ENCODE measurements at places on chromosomes 5 and 9.

GRCh38 chr9:106648799-106649198 is 214.2 kb upstream of the ZNF462 start:
- no peak for DNase-seq

- DNase-seq, result no peak
Observed at GRCh38 chr9:26033336-26033735, 355.1 kb upstream of the TUSC1 start.

DNA sequence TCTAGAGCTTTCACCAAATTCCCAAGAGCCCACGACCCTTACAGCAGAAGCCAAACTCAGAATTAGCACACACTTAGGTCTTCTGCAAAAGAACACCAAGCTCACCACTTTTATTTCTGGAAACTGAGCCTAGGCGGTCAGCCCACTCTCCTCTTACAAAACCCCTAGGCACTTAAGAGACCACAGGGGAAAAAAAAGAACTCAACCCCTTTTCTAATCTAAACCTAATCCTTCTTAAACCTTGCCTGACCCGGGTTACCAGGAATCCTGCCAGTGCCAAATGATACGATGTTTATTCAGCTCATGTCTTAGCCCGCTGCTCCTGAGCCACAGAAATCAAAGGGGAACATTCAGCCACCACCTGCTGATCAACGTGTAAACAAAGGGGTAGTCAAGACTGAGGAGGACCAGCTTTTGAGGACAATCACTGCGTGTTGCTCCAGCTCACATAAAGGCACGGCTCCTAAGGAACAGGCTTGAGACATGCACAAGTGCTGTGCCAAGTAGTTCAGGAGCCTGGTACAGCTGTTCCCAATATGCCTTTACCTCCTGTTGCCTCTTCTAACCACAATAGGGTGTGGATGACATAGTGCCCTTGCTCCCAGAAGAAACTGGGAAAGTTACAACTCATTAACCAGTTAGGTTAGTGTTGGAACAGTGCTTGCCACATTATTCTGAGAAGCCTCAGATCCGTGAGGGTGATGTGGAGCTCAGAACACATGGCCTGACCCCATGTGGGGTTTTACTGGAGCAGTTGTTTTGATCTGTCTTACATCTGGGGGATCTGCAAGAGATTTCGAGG is 49.3 kb downstream of the ZFAND5 start:
- no peak for DNase-seq

- no peak for DNase-seq
Observed at GRCh38 chr9:15138357-15138686, 168.7 kb downstream of the TTC39B start.

- DNase-seq, result no peak
Observed at GRCh38 chr9:6024035-6024554, 8.7 kb upstream of the RANBP6 start.

DNA sequence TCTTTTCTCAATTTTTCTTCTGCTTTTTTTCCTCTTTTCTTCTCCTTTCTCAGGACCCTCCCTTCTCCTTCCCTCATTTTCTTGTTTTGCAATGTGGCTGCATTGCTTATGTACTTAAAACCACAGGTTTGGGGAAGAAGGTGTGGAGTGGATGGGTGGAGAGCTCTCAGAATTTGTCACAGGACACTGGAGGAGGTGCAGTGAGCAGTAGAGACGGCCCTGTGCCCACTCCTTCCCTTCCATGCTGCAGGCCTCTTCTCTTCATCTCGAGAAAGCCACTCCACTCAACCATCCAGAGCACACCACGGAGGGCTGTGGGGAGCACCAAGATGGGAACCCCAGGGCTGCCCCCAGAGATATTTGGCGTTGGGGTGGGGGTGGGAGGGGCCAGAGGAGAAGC is 92.3 kb downstream of the FSTL4 start:
- DNase-seq, result no peak

GRCh38 chr5:37477426-37477825 is 98.3 kb downstream of the WDR70 start:
- DNase-seq, result no peak

DNA sequence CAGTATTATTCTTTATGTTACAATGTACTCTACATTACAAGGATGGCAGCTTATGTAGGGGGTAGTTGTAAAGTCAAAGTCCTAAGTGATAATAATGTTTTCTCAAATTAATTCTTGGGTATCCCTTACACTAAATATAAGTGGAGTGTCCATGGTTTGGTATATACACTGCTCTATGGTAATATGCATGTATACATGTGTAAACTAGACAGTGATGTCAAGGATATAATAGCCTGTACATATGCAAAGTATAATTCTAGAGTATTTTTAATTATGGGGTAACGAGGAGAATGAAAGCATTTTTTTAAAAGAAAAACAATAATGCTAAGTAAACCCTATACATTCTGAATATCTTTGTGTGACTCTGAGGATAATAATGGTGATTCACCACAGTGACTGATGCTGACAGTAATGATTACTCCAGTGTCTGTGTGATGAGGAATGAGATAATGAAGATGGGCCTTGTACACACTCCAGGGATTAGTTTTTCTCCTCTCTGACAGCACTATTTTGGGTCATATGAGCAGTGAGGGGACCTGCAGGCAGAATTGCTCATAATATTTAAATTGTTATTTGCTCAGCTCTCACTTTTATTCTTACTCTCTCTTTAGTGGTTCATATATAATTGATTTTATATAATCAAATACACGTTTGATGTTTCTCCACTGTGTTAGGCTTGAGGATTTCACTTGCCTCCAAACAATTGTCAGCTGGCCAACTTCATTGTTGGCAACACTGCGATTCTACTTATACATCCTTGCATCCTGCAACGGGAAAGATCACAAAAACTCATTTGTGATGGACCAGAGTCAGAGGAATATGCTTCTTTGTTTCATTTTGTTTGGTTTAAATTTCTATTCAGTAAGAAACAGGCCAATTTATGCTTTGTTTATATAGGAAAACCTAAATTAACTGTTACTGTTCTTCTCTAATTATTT is 88.2 kb downstream of the NREP start:
- DNase-seq, result no peak

DNA sequence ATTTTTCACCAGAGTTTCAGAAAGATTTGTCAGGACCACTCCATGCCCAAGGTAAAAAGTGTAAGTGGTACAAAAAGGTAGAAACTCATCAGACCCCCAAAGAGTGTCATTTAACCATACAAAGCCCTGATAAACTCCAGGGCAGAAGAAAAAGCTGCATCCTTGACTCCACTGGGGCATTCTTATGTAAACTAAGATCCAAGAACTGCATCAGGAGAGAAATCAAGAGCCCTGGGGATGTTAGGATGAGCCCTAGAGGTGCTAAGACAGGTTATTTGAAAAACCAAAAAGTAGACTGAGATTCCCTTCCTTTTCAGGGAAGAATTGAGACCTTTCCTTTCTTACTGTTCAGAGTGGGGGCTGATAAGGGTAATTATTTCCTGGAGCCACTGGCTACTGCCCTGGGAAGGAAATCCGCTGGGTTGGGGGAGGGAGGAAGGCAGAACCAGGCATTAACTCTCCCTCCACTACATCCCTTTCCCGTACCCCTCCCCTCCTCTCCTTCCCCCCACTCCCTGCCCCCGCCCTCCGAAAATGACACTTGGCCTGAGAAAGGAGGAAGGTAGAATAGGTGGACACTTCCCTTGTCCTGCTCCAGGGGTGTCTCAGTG is 54.7 kb downstream of the FXN start:
- no peak for DNase-seq

- no peak for DNase-seq
Observed at GRCh38 chr9:116959809-116960208, 272.7 kb downstream of the TRIM32 start.

- DNase-seq, result no peak
Observed at GRCh38 chr5:10138395-10139057, 111.2 kb downstream of the ATPSCKMT start.

DNA sequence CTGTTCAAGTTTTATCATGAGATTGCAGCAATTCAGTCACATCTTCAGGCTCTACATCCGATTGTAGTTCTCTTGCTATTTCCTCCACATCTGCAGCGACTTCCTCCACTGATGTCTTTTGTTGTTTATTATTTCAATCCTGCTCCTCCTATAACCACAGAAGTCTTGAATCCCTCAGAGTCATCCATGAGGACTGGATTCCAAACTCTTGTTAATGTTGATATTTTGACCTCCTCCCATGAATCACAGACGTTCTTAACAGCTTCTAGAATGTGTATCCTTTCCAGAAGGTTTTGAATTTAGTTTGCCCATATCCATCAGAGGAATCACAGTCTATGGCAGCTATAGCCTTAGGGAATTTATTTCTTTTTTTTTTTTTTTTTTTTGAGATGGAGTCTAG is 3.6 kb downstream of the FBXO38 start:
- DNase-seq, result no peak

DNA sequence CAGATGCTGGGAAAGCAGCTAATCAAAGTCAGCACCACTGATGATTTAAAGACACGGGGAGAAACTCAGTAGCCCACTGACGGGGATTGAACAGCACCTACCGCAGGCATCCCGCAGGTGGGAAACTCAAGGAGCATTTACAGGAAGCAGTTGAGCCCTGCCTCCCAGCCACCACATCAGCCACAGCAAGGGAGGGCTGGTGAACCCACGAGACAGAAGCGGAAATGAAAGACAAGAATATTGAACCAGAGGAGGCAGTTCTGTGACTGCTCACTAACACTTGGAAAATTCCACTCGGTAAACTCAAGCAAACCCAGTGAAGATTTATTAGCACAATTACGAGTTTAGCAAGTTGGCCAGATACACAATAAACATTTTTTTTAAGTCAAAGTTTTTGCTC is 10.6 kb upstream of the FAM163B start:
- DNase-seq, result no peak

GRCh38 chr9:21294364-21294774 is 10.7 kb downstream of the IFNA5 start:
- no peak for DNase-seq

DNA sequence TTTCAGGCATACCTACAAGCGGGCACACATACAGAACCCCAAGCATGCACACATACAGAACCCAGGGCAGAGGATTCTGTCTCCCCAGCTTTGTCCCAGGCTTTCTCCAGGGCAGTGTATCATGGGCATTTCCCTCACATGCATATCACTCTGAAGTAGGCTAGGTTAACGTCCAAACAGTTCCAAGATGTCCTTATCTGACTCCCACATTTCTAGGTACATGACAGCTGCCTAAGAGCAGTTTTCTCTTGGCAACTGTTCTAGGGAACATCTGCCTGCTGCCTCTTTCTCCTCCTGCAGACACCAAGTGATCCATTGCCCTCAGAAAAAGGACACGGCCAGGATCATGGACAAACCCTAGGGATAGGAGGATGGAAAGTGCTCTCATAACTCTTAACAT is 84.9 kb upstream of the NR3C1 start:
- no peak for DNase-seq

DNA sequence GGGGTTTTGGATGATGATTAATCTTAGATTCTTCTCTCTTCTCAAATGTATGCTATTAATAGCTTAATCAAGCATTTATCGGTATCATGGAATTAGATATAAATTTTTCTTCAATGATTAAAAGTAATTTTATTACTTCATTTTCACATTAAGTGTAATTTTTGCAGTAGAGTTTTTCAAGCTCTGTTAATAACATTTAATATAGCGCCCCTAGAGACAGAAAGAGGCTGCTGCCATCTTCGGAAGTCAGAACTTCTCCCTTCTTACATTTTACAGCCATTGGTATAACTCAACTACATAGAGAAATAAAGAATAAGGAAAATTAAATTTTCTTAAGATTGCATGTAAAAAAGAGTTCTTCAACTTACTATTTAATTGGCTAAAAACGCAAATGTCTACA is 540.3 kb downstream of the GABRG2 start:
- DNase-seq, result no peak

DNA sequence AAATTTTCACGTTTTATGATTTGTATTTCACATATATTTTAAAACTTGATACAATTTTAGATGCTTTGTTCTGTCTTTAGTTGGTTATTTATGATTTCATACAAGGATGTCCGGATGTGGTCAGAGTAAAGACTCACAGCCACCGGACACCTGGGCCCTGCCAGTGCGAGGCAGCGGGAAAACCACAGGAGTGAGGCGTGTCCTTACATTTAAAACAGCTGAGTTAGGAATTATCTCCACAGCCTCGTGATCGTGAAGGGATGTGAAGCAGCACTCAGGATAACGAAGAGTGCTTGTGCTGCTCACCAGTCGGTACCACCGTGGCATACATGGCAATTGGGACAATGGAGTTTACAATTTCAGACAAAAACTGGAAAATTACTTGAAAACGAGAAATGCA is 14.0 kb downstream of the SNX18 start:
- no peak for DNase-seq

DNA sequence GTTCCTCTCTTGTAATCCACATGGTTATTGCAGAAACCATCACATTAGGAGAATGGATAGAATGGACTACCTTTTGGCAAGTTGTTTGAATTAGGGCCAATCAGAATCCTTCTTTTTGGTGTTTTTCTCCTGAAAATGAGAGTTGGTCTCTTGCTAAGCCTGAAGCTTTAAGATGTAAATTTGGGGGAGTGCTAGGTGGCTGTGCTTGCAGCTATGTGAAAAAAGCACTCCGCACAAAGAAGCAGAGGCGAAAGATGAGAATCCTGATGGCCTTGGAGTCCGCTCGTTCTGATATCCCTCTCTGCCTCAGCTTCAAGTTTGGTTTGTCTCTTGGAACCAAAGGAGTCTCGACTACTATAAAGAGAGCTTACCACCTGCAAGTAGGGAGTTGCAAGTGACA is 63.6 kb downstream of the INIP start:
- DNase-seq, result no peak

GRCh38 chr9:19940811-19941535 is 152.1 kb upstream of the SLC24A2 start:
- no peak for DNase-seq

DNA sequence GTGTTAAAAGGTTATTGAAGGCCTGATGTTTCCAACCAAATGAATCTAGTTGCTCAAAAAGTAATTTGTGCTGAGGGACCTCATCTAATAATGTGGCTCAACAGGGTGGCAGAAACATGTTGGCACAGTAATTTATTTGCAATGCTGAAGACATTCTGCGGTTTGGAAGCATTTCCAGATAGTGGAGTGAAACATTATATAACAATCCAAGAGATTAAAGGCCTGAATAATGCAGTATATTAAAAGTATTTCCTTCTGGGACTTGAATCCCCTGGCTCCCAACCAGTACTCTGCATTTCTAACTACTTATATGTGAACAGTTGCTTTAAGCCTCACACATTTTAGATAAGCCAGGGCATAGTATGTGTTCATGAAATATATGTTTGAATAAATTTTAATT is 25.9 kb upstream of the ALDH1A1 start:
- no peak for DNase-seq

DNA sequence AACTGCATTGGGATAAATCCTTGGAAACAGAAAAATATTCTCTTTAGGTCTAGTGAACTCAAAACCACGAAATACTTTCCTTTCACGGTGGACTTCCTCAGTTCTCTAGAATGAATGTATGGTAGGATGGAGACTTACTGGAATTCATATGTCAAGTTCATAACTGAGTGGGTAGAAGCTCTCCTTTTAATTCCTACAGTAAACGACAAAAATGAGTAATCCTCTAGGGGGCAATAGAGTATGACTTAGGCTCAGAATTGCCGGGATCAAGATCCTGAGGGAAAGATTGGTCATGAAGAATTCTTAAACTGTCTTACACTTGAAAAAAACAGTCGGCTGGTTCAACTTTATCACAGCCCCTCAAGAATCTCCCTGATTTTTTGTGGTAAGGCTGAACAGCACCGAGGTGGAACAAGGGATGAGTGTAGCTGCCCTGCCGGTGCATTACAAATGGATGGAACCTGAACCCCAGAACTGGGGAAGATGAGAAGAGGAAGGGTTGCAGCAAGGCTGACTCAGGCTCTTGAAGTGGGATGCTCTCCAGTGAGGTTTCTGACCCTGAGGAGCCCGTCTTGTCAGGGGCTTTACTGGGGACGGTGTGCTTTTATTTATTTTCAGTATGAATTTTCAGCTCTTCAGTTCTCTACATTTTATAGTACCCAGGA is 14.0 kb upstream of the LOX start:
- no peak for DNase-seq

Measured in NCI-H2081 treated with DMSO at 0.1 percent for 48 hours (cell line).